Activated CD8-positive, alpha-beta memory T cell treated with anti-CD3 and anti-CD28 coated beads, Interleukin-2, amount 10 ng/mL, durations not matched to agents 7 days and 5 days (primary cell): ENCODE measurements at places on chromosomes 5 and 9. TPM values are rescaled to one million over a fixed set of nuclear protein-coding genes. Genes with fewer than 3 reads are reported as not detected.

ADGRD2 gene
- not detected for total RNA-seq

RASEF gene
- total RNA-seq: not detected

FGF1 gene
- not detected for total RNA-seq

ZSWIM6 gene
- total RNA-seq: 7.6 TPM

PRDM9 gene
- not detected for total RNA-seq

C9orf43 gene
- 0.16 TPM for total RNA-seq

ENDOG gene
- 22.3 TPM for total RNA-seq

AFAP1L1 gene
- not detected for total RNA-seq
